ENCODE measurements at places on chromosomes 3 and 15.
A peak's percentile ranks its signal among the peaks of the same experiment; 100 is the strongest.

DNA sequence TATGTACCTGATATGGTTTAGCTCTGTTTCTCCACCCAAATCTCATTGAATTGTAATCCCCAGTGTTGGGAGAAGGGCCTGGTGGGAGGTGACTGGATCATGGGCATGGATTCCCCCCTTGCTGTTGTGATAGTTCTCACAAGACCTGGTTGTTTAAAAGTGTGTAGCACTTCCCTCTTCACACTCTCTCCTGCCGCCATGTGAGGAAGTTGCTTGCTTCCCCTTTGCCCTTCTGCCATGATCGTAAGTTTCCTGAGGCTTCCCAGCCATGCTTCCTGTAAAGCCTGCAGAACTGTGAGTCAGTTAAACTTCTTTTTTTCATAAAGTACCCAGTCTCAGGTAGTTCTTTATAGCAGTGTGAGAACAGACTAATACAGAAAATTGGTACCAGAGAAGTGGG, 93.1 kb downstream of the C3orf70 start:
- DNase-seq: no peak

DNA sequence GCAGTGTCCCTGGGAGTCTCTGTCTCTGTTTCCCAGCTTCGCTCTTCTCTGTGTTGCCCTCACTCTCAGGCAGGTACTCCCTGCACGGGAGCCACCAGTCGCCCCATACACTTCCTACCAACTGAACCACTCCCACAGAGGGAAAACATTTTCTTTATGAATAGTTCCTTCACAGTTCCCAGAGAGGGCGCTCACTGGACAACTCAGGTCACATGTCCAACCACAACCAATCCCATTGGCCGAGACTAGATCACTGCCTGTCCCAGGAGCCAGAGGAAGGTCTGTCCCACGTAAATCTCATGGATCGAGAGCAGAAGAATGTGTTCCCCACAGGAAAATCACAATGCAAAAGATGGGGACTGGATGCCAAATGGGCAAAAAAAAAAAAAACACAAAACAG, 26.1 kb downstream of the GRK7 start:
- DNase-seq: no peak

GRCh38 chr3:140031170-140031569, 96.2 kb downstream of the CLSTN2 start:
- no peak for DNase-seq

DNA sequence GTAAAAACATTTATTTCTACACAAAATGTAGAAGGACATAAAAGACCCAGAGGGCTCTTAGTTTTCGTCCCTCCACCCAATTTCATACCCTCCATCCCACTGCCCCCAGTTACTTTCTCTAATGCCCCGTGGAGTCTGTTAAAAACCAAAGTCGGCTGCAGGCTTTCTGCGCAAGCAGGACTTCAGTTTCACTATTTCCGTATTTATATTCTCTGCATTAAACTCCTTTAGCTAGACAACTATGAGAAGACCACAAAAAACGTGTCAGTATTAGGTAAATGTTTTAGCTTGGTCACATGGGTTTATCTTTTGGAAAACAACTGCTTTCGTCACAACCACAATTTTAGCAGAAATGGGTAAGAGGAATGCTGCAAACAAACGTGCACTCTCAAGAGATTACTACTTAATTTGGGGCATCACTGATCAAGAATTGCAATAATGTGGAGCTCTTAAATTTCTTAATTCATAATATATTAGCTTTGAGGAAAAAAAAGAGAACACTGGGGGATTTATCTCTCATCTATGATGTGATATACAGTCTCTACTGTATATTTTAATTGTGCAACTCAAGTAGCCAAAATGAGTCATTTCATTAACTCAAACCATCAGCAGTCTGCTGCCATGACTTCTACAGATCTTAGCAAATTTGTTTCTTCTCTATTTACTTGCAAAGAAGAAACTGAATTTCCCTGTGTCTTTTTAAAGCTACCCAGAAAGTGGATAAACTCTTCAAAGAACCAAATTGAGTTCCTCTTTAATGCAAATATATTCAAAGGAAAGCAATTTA, 740 bp upstream of the NSMCE3 start:
- DNase-seq: peak; percentile 73

- DNase-seq: no peak
These were observed 831.7 kb downstream of the CADM2 start for GRCh38 chr3:85790445-85791030.

- no peak for DNase-seq
These were observed 115.1 kb upstream of the PLXNA1 start for GRCh38 chr3:126867863-126868200.

DNA sequence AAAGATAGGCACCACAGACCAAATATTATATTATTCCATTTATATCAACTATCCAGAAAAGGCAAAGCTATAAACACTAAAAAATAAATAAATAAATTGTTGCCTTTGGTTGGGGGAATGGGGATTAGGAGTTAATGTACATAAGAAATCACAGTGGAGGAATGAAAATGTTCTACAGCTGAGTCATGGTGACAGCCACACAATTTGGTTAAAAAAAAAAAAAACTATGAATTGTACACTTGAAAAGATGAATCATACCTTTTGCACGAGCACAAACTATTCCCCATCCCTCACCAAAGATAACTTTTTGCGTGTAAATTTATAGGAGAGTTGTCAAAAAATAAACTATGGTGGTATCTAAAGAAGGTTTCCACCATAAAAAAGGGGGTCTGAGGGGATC, 103.2 kb downstream of the TBC1D5 start:
- DNase-seq: no peak

GRCh38 chr15:70275461-70276138, 177.9 kb upstream of the TLE3 start:
- no peak for DNase-seq

GRCh38 chr15:50633653-50634052, 52.9 kb downstream of the TRPM7 start:
- no peak for DNase-seq

- DNase-seq: no peak
These were observed 104.2 kb upstream of the RAD18 start for GRCh38 chr3:9067352-9067975.

GRCh38 chr15:69061414-69061842, 46.9 kb downstream of the NOX5 start:
- DNase-seq: no peak

GRCh38 chr15:69631978-69632377, 179.4 kb downstream of the RPLP1 start:
- no peak for DNase-seq

- DNase-seq: peak; percentile 34
These were observed 4.4 kb downstream of the SH3BP5 start for GRCh38 chr3:15327941-15328340.

GRCh38 chr3:17473761-17474160, 268.7 kb downstream of the TBC1D5 start:
- DNase-seq: no peak

DNA sequence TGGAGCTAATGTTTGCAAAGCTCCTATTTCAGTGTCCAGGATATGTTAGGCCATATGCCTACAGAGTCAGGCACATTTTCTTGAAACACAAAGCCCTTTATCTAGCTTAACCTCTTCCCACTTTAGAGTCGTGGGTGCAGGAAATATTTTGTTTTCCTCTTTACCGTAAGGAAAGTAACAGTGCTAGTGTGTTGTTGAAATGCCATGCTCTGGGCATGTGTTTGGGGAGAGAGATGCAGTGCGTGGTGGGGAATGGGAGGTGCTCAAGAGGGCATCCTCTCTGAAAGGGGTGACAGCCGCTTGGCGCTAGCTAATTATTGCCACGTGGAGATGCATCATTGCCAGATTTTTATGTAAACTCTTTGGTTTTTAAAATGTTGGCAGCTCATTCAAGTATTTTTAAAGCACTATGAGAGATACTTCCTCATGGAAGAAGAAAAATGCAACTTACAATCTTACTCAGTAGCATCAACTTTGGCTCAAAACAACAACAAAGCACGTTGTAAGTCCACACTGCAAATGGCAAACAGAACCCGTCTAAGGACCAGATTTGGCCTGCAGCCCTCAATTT, 152.6 kb downstream of the LPP start:
- DNase-seq: no peak

- DNase-seq: no peak
These were observed 126.7 kb downstream of the MYLK start for GRCh38 chr3:123757281-123757940.

DNA sequence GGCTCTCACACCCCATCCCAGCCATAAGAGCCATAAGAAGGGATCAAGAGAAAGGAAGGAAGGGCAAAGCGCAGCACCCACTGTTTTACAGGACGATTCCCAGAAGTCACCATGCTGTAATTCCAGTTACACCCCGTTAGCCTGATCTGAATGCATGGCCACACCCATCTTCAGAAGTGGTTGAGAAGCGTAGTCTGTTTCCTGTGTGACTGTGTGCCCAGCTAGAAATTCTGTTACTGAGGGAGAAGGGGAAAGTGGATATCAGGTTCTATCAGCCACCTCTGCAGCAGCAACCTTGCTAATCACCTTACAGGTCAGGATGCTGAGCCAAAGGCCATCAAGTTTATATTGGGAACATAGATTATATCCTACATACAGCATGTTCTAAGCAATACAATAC, 260.0 kb downstream of the ABHD5 start:
- DNase-seq: no peak

GRCh38 chr3:184316792-184317191, 2.4 kb downstream of the EIF4G1 start:
- no peak for DNase-seq

DNA sequence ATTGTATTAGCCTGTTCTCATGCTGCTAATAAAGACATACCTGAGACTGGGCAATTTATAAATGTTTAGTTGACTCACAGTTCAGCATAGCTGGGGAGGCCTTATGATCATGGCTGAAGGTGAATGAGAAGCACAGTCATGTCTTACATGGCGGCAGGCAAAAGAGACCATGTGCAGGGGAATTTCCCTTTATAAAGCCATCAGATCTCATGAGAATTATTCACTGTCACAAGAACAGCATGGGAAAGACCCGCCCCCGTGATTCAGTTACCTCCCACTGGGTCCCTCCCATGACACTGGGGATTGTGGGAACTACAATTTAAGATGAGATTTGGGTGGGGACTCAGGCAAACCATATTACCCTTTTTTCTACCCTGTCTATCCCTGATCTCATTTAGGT, 51.5 kb upstream of the MYZAP start:
- DNase-seq: no peak

DNA sequence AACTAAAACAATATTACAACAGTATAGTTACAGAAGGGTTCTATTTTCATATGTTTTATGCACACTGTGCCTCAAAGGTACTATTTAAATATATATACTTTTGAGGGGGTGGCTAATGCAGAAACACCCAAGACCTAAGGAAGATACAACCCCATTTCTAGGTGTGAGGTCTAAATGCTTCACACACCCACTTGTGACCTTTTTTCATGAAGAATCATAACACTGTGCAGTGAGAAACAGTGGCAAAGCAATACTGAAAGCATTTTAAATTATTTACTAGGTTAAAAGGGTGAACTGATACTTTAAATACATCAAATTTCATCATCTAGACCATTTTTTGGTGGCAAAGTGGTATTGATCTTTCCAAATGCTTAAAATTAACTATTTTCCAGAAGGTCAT, 67.4 kb downstream of the SATB1 start:
- no peak for DNase-seq

DNA sequence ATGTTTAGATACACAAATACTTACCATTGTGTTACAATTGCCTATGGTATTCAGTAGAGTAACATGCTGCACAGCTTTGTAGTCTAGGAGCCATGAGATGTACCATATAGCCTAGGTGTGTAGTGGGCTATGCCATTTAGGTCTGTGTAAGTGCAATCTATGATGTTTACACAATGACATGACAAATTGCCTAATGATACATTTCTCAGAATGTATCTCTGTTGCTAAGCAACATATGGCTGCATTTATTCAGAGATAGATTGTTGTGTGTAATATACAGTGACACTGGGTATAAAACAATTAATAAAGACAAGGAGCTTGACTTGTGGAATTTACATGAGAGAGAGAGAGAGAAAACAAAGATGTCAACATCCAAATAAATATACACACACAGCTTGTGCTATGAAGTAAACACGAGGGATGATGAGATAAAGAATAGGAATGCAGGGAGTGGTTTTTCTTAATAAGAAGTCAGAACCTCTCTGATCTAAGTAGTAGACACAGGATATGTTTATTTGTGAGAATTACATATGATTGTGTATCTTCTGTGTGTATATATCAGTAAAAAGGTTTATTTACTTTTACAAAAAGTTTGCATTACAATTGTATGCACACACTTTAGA, 110.0 kb downstream of the KCNAB1 start:
- no peak for DNase-seq

- no peak for DNase-seq
These were observed 197.4 kb downstream of the KLHL25 start for GRCh38 chr15:85597155-85597815.

- no peak for DNase-seq
These were observed 28.6 kb upstream of the SH3BP5 start for GRCh38 chr3:15360788-15361493.

GRCh38 chr3:34408088-34408487, 609.7 kb downstream of the PDCD6IP start:
- no peak for DNase-seq

DNA sequence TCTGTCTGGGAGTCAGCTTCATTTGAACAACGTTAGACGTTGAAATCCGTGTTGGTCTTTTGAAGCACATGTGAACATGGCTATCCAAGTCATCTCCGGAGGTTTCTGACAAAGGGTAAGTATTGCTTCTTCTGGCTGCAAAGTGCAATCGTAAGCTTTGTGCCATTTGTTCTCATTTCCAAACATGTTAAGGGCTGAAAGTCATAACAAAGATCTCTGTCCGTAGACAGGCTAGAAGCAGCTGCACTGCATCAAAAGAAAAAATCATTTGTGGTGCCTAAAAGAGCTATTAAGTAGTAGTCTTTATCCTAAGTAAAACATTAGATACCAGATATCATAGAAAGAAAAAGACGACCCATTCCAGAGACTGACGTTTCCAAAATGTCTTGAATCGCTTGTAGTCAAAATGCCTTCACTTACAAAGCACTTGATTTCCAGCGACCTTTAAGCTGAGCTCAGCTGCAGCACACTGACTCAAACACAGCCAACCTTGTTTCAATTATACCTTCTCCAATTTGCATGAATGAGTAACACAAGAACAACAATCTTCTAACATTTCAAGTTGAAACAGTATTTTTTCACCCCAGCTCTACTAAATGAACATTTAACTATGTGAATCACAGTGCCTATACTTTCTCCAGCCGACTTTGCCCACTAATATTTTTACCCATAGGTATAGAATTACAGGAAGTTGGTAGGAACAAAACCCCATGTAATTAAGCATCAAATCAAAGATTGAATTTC, 76.6 kb downstream of the NEDD4 start:
- no peak for DNase-seq

DNA sequence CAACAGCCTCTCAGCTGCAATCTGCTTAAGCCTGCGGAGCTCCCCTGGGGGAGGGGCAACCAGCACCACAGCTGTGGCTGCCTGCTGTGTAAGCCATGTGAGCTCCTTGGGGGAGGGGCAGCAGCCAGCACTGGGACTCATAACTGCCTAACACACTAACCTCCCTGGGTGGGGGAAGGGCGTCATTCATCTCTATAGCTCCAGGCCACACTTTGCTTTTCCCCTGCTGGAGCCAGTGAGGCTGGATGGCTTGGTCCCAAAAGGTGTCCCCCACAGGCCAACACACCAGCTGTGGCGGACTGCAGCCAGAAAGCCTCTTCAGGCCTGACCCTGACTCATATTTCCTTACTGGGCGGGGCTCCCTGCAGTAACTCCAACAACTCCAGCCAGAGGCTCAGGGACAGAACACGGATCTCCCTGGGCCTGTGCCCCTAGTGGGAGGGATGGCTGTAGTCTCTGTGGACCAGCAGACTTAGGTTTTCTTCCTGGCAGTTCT, 129.8 kb downstream of the PPM1L start:
- DNase-seq: no peak

Measured in T-helper 1 cell (primary cell).